Stimulated activated CD8-positive, alpha-beta memory T cell treated with anti-CD3 and anti-CD28 coated beads, Interleukin-7, amount 100 ng/mL, for 1 hour (primary cell): ENCODE measurements at places on chromosomes 4 and X.

- DNase-seq = no peak
These were observed 1105.9 kb downstream of the ARAP2 start for GRCh38 chr4:35138449-35138848.

DNA sequence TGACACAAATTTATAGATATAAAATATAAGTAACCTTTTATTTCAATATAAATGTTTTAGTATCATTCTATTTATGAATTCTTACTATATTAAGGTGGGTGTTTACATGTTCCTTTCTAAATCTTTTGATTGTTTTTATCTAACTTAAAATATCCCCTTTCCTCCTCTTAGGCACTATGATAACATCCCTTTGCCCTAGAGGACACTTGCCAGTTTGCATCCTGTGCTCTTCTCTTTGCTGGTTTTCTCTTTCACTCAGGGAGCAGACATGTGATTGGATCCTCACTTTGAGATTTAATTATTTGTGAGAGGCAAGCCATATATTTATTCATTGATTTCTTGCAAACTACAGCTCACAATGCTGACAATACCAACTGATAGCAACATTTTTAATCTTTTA is 16.2 kb downstream of the LRIT3 start:
- DNase-seq = no peak

GRCh38 chrX:112889400-112889799 is 48.8 kb upstream of the AMOT start:
- no peak for DNase-seq

GRCh38 chr4:57113870-57114269 is 3.7 kb upstream of the IGFBP7 start:
- no peak for DNase-seq

GRCh38 chr4:46999566-46999965 is 6.2 kb upstream of the GABRA4 start:
- DNase-seq = no peak

- no peak for DNase-seq
These were observed 292.8 kb upstream of the BOD1L1 start for GRCh38 chr4:13920111-13920875.

GRCh38 chr4:130648570-130648969 is 1552.6 kb downstream of the C4orf33 start:
- no peak for DNase-seq

GRCh38 chrX:111264385-111264784 is 5.9 kb downstream of the CAPN6 start:
- DNase-seq = no peak

GRCh38 chrX:95823796-95824195 is 860.8 kb upstream of the DIAPH2 start:
- DNase-seq = no peak

GRCh38 chr4:183326853-183327252 is 4.6 kb upstream of the CLDN24 start:
- DNase-seq = no peak

- DNase-seq = no peak
These were observed 52.0 kb upstream of the WDR17 start for GRCh38 chr4:176013476-176014247.

GRCh38 chr4:81723927-81724587 is 252.3 kb upstream of the RASGEF1B start:
- no peak for DNase-seq

- no peak for DNase-seq
These were observed 104.6 kb upstream of the NWD2 start for GRCh38 chr4:37139987-37140386.

DNA sequence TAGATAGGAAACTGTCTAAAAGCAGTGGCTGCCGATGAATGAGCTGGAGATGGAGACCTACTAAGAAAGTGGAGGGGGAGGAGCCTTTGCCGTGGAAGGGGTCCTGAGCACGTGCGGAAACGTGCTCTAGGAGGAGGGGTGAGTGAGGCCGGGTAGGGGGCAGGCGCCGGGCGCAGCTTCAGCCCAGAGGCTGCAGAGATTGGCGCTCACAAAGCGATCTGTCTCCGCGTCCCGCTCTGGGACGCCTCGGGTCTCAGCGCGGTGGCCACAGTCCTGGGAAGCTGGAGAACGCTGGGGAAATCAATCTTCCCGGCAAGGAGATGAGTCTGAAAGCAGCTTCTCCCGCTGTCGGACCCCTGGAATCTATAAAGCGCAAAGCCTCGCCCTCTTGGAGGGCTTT is 444 bp upstream of the ARHGAP6 start:
- DNase-seq = no peak

- no peak for DNase-seq
These were observed 368.0 kb downstream of the GBA3 start for GRCh38 chr4:23060776-23061175.

DNA sequence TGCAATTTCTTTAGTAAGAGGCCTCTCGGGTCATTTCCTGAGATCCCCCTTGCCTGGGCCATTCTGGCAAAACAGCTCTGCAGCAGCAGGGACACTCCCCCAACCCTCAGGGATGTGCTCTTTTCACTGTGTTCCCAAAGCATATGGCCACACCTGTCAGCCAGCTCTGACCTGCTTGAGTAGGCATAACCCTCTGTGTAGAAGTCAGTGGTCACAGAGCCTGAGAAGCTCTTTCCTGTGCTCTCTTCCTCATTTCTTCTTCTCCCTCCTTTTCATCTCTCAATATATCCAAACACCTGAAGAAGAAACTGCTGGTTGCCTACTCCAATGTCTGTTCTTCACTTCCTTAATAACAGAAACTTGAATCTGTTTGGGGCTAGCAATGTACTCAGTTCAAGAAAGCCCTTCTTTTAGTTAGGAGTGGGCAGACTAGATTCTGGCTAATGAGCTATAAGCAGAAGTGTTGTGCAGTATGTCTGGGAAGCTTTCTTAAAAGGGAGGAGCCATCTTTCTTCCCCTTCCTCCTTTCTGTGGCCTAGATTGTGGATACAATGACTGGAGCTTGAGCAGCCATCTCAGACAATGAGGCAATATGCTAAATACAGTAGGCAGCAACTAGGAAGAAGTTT is 73.3 kb downstream of the PRPS1 start:
- no peak for DNase-seq

DNA sequence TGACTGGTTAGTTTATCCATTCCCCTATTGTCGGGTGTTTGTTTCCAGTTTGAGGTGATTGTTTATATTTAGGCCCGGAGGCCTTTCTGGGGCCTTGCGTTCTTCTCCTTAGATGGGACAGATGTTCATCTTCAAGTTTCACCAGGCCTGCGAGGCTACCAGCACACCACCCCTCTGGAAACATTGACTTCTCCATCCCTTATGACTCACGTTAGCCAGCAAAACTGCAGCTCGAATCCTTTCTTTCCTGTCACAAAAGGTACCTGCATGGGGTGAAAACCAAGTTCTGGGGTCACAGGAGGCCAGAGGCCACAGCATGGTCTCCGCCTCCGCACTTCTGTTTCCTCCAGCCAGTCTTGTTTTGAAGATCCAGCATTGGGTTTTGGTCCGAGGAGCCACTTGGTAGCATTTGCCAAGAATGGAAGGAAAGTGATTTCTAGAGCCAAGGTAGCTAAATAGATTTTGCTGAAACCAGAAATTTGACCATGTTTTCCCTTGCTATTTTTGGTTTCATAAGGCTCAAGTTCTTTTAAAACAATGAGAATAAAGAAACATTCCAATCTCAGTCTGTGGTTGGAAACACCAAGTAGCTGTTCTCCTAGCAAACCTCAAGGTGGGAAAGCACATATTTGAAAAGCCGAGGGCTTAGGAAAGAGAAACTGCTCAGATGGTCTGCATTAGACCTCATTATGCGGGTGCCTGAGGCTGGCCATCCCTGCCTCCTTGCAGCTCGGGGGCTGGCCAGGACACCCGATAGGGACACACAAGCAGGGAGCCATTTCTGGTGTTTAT is 5.6 kb downstream of the NYX start:
- DNase-seq = no peak

- no peak for DNase-seq
These were observed 9.3 kb downstream of the C4orf54 start for GRCh38 chr4:99648321-99648720.

DNA sequence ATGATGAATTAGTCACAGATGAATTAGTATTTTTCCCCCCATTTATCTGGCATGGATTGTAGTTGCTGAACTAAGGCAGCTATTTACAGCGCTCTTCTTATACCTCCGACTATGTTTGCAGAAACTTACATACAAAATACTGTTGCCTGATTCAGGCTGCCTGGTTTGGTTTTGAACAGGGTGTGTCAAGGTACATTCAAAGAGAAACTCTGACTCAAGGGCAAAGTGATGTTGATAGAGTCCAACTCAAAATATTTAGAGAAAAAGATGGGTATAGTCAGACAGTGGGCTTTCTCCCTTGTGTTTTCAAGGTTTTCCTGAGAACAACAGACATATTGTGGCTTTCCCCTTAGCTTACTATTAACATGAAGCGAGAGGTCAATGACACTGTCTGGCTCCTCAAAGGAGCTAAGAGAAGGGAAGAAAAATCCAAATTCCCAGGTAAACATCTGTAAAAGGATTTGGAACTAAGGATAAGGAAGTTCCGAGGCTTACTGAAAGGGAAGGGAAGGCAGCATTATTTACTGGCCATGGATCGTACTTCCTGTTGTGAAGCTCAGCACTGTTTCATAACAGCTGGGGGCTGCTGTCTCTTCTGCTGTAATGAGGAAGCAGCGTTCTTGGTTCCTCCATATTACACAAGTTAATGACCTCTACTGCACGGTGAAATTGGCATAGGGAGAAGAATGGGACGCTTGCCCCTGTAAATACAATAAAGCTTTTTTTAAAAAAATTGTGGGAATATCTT is 30.9 kb downstream of the FAM9C start:
- no peak for DNase-seq

DNA sequence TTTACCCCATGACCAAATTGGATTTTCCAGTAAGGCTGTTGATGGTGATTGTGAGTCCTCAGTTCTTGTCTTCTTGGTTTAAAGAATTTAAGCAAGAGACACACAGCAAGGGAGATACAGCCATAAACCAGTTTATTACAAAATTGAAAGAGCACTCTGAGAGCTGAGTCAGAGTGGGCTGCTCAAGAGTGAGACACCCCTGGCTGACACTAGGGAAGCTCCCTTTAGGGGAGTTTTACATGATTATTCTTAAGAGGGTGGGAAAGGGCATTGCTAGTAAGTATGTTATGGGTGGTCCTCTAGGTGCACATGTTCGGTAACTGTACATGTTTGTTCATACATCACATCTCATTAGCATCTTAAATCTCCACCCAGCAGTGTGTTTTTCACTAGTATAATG is 18.8 kb upstream of the ZNF81 start:
- no peak for DNase-seq

GRCh38 chrX:28969126-28969525 is 381.9 kb downstream of the IL1RAPL1 start:
- no peak for DNase-seq

GRCh38 chr4:176539091-176539784 is 219.5 kb downstream of the SPCS3 start:
- no peak for DNase-seq

GRCh38 chr4:111268769-111269414 is 646.0 kb upstream of the PITX2 start:
- no peak for DNase-seq

DNA sequence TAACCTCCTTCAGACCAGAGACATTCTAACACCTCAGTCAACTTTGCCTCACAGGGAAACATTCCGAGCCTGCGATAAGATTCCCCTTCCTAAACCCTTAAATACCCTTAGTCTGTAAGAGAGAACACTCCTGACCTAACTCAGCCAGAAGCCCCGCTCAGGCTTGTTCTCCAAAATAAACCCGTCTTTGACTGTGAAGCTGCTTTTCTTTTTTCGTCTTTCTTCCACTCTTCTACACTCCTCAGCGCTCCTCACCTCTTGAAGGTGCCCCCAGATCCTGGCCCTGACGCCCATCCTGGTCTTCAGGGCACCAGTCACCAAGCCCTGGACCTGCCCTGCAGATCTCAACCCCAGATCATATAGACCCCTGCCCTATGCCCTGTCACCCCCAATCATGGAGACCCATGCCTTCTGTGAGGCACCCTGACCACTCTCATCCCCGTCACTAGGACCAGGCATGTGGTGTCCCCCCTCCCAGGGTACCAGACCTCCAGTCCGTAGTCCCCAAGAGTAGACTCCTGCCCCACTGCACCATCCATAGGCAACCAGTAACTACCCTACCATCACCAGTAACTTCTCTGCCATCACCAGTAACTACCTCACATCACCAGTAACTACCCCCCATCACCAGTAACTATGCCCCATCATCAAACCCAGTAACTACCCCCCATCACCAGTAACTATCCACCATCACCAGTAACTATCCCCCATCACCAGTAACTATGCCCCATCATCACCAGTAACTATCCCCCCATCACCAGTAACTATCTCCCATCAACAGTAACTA is 3.5 kb downstream of the ASMTL start:
- DNase-seq = no peak

GRCh38 chrX:7219153-7219705 is 71.3 kb upstream of the PUDP start:
- no peak for DNase-seq

- no peak for DNase-seq
These were observed 5.3 kb downstream of the LRRC66 start for GRCh38 chr4:52014903-52015302.

- DNase-seq = no peak
These were observed 43.4 kb downstream of the ADRA2C start for GRCh38 chr4:3809451-3810110.

- no peak for DNase-seq
These were observed 118.2 kb upstream of the IQCM start for GRCh38 chr4:149933883-149934282.

GRCh38 chr4:101039367-101039766 is 308.0 kb downstream of the PPP3CA start:
- DNase-seq = no peak

GRCh38 chr4:98510757-98511517 is 147.5 kb downstream of the TSPAN5 start:
- DNase-seq = no peak

GRCh38 chrX:101658661-101659491 is 774 bp downstream of the ARMCX2 start:
- DNase-seq = peak; percentile 28

DNA sequence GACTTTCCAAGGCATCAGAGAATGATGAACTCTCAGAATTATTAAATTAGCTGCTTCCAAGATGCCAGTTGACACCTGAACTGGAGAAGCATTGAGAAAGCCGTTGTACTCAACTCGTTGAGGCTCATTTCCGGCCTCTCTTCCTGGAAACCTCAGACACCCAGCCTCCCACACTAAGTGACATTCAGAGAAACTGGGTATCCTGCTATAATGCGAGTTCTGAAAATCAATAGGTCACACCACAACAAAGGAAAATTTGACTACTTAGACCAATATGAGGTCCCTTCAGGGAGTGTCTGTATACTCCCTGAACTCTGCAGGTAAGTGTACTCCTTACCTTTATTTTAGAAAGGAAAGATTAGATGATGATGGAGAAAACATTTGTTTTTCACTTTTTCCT is 51.2 kb downstream of the ENPEP start:
- no peak for DNase-seq

- DNase-seq = no peak
These were observed 907.4 kb upstream of the AGA start for GRCh38 chr4:178349601-178350000.

GRCh38 chr4:86586160-86586572 is 7.9 kb upstream of the PTPN13 start:
- DNase-seq = no peak

DNA sequence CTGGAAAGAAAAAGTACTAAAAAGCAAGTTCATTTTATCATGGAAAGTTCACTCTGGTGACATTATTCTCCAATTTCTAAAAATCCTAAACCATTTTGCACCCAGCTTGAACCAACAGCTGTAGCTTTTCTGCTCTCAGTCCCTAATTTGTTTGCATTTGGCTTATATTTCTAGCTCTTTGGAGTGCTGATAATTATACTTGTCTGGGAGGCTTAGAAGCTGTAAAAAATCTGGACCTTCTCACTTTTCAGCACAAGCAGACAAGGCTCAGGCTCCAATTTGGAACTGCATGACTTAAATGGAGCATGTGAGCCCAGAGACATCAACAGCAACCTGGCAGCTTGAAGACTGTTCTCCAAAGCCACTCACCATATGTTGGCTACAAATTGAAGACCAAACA is 170.9 kb upstream of the PCDH18 start:
- DNase-seq = no peak
